Natural killer cell (primary cell): ENCODE measurements at places on chromosomes 4 and X. TPM values are rescaled to one million over a fixed set of nuclear protein-coding genes. Genes with fewer than 3 reads are reported as not detected.

ASMT gene
- total RNA-seq, result 1.8 TPM

PPARGC1A gene
- total RNA-seq, result not detected

TKTL2 gene
- total RNA-seq, result not detected

TLR2 gene
- 6.3 TPM for total RNA-seq

SPANXC gene
- not detected for total RNA-seq

G3BP2 gene
- 214 TPM for total RNA-seq
